ENCODE measurements at places on chromosomes 11 and 22.

DNA sequence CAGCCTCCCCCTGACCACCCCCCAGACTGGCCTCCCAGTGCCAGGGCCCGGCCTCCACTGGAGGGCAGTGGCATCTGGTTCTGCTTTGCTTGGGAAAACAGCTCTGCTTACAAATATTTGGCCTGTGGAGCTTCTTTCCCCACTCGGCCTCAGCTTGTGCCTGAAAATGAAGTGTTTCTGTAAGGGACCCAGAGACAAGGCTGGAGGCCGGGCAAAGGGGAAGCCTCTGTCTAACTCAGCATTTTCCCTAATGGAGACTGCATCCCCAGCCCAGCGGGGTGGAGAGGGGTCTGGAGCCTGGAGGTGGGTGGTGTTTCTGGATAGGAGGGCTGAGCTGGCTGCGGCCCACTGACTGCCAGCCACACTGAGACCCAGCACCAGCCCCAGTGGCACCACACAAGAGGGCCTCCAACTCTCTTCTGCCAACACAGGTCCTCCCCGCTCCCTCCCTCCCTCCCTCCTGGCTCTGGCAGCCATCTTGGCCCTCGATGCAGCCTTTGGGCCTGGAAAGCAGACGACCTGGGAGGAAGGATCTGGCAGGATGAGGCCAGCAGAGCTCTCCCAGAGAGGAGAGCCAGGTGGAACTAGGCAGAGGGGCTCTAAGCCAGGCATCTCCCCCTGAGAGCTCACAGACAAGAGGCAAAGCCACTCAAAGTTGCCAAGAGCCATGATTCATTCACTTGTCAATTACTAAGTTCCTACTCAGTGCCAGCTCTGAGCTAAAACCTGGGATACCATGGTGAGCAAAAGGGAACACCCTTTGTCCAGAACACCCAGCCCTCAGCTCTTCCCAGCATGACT, 77.1 kb upstream of the CD82 start:
- no peak for DNase-seq

- DNase-seq, result peak; percentile 17
Measured at GRCh38 chr11:63639199-63639832, 25.1 kb upstream of the PLAAT3 start.

- peak; percentile 58 for DNase-seq
Measured at GRCh38 chr11:76670485-76671236, at the start of gene LRRC32. Gene LRRC32 (minus strand): TSS chr11:76670747. CDS start chr11:76665954, 4,793 bp downstream.

DNA sequence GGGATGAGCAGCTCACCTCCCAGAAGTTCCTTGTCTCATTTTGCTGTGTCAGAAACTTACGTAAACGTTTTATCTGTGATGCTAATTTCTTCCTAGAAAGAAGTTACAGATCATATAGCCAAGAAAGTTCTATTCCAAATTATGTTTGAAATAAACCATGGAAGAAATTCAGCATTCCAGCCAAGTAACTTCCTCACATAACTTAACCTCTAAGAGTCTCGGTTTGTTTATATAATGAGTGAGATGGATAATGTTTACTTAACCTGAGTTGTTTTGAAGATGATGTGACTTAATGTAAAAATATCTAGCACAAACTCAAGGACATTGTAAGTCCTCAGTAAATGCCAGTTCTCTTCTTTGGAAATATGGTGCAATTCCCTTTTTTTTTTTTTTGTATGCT, 8.9 kb upstream of the MUC15 start:
- no peak for DNase-seq

DNA sequence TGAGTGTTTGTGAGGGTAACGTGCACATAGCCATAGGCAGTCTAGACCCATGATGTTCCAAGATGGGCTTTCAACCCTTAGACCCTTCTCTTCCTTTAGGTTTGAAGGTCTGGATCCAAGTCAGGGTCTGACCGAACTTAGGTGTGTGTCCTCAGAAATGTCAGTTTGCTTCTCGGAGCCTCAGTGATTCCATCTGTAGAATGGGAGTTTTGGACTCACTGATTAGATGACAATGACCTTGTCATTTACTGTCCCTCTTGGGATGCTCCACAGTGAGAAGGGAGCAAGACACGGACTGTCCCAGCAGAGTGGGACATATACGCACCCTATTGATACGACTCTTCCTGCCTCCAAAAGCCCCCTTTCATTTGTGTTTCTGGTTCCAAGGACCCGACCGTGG, 37.7 kb downstream of the ANO1 start:
- no peak for DNase-seq

- no peak for DNase-seq
Measured at GRCh38 chr11:58600510-58600909, 21.6 kb downstream of the ZFP91 start.

DNA sequence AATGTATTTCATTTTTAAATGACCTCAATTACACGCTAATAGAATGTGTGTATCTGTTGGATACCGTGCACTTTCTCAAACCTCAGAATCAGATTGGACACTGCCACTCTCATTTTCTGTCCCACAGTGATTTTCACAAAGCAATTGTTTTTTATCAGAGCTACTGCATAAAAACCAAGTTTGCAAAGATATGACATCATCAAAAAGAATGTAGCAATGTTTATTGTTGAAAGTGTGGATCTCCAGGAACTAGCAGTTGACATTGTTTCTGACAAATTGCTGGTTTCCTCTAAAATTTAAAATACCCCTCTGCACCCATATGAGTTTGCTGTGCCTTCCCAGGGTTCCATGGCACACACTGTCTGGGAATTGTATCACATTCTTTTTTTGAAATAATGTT, 362.7 kb upstream of the DDI1 start:
- no peak for DNase-seq

GRCh38 chr11:86978756-86979608, 23.8 kb upstream of the FZD4 start:
- no peak for DNase-seq

DNA sequence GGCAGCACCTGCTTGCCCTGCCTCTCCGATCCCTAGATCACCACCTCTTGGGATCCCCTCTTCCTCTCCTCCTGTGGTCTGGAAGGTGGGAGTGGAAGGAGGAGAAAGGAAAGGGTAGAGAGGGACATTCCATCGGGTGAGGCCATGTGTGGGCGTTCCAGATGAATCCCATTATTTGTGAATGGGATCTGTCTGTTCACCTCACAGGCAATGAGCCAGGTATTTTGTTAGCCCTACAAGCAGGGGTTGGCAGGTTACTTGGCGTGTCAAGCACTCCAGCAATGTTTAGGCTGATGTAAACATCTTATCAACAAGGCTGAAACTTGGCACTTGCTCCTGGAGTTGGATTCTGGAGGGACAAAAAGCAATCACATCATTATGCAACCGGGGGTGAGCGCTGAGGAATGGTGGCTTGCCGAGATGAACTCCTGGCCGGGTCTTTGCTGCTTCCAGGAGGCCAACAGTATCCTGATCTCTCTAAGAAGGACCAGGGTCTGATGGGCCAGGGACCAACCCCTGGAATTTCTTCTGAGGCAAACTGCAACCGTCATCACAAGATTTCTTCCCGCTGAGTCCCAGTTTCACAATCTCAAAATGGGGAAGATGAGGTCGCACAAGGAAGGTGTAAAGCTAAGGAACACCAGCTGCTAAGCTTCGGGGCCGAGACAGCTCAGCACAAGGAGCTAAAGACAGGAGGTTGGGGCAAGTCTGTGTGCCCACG, 7.8 kb downstream of the ADAMTS8 start:
- DNase-seq, result no peak

DNA sequence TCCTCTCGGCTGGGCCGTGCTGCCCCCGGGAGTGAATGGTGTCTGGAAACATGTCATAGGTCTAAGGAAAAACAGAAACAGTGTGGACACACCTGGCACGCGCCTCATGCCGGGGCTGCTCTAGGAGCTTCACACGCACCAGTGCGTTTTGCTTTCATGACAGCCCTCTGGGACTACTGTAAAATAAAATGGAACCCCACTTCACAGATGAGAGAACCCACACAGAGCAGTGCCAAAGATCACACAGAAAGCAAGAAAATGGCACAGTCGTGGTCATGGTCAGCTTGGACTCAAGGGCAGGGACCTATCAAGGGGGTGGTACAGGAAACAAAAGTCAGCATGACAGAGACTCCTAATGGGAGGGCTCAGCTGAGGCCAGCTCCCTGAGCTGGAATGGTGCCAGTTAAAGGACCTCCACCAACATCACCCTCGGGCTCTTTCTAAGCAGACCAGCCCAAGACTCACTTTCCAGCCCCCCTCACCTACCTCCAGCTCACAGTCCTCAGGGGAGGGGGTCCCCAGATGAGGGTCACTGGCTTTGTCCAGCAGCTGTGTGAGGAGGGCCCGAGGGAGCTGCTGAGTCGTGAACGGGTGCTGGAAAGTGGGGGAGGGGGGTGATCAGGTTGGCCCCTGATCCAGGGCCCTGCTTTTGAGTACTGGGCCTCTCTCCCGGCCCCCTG, 3.3 kb downstream of the MAP4K2 start:
- no peak for DNase-seq

DNA sequence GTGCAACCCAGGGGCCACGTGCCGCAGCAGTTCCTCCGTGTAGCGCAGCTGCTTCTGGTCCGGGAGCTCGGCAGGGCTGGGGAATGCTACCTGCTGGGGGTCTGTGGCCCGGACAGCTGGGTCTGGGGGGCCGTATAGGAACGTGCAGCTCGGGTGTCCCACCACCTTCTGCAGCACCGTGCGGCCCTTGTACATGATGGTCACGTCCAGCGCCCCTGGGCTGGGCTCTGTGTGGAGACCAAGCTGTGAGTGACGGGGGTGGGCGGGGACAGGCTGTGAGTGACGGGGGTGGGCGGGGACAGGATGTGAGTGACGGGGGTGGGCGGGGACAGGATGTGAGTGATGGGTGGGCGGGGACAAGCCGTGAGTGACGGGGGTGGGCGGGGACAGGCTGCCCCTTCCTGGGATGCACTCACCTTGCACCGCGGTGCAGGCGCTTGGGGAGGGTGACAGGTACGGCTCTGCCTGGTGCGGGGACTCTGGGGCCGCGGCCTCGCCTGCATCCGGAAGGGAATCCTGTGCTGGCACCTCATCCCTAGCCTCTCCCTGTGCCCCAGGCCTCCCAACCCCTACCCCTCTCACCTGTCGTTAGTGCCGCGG, 2.3 kb downstream of the IRF7 start:
- peak; percentile 50 for DNase-seq

DNA sequence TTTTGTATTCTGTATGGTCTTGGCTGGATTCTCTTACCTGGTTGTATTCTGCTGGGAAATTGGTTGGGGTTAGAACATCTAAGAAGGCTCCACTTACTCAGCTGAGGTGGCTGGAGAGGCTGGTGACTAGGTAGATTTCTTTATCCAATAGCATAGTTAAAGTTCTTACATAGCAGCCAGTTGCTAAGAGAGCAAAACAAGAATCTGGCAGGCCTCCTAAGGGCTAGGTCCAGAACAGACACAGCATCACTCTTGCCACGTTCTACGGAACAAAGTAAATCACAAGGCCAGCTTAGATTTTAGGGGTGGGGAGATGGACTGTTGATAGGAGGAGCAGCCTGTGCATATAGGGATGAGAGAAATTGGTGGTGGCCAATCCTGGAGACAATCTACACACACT, 141.3 kb upstream of the CCDC90B start:
- no peak for DNase-seq

DNA sequence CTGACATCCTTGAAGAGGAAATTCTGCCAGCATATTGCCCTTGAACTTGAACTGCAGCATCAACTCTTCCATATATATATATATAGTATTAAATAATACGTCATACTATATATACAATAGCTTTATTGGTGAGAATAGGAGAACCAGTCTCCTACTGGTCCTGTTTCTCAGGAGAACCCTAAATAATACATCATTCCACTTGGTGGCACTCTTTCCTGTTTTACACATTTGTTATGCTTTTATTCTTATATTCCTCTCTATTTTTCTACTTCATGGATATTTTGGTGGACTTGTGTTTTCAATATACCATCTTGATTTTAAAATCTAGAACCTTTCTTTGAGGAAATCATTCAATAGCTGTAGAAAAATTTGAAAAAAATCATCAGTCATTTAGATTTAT, 193.3 kb downstream of the TRPC6 start:
- no peak for DNase-seq

DNA sequence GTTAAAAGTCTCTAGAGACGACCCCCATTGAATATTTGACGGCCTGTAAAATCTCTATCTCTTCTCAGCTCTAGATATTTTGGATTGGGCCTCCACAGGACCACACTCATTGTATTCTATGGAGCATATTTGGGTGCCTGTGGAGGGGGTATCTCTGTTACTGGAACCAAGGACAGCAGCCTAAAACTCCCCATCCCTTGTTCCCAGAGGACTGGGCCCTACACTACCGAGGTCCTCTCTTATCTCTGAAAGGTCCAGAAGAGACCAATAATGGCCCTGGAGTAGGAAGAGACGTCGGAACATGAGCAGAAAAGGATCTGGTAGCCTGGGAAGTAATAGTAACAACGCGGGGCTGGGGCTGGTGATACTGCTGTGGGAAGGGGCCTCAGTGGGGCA, 542 bp downstream of the HPS4 start:
- DNase-seq, result no peak

DNA sequence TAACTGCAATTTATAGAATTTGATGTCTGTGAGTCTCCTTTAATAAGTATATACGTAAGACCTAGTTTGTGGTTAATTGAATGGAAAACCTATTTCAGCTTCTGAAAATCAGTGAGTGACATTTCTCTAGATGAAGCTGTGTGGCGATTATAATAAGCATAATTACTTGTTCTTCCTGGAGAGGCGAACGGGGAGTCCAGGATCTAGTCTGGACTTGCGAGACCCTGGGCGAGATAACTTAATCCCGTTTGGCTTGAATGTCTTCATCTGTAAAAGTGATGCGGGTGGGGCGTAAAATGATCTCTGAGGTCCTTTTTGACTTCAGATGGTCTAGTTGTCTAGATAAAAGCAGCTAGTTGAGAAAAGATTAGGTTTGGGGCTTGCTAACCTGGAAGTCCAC, 1.1 kb downstream of the PRRG4 start:
- no peak for DNase-seq

GRCh38 chr11:41970681-41971080, 511.2 kb upstream of the LRRC4C start:
- DNase-seq, result no peak

- DNase-seq, result no peak
Measured at GRCh38 chr11:115161876-115162275, 342.3 kb downstream of the CADM1 start.

DNA sequence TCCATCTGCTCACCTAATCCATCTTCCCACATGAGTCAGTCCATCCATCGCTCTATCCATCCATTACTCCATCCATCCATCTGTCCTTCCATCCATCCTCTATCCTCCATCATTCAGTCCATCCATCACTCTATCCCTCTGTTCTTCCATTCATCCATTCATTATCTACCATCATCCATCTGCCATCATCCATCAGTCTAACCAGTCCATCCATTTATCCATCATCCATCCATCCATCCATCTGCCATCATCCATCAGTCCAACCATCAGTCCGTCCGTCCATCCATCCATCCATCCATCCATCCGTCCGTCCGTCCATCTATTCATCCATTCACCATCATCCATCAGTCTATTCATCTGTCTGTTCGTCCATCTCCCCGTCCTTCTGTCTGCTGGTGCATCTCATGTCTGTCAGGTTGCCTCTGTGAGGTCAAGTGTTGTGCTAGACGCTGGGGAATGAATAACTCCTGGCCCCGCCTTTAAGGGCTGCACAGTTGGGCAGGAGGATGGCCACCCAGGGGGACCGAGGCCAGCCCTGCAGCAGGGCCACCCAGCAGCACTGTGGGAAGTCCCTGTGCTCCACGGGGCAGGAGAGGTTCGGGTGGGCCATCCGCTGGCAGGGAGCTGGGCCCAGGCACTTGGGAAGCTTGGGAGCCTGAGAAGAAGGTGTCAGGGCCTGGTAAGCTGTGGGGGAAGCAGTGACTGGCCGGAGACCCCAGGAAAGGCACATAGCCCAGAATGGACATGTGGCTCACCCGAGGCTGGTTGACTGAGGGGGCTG, 137.1 kb downstream of the CTTN start:
- no peak for DNase-seq

- no peak for DNase-seq
Measured at GRCh38 chr11:29490938-29491337, 525.9 kb downstream of the KCNA4 start.

- no peak for DNase-seq
Measured at GRCh38 chr22:40408718-40409612, 38.6 kb downstream of the SGSM3 start.
